ENCODE measurements at places on chromosomes 2 and 18.
A peak's percentile ranks its signal among the peaks of the same experiment; 100 is the strongest.

GRCh38 chr2:7467782-7468447, 550.7 kb downstream of the RNF144A start:
- DNase-seq: no peak

DNA sequence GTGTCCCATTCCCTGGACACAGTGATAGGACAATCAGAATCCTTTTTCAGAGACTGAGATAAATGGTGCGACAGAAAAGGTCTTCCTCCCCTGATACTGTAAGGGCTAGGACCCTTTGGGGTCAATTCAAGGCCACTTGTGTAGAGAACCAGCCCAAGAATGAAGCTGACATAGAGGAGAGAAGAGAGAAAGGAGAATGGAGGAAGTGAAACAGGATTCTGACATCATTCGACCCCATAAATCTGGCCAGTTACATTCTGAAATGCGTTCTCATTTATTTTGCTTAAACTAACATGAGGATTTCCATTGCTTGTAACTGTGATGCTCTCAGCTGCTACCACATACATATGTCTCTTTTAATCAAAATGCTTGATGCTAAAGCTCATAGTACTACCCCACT, 148.1 kb downstream of the TMEM163 start:
- no peak for DNase-seq

GRCh38 chr2:9169349-9170107, 37.1 kb upstream of the ASAP2 start:
- DNase-seq: no peak

DNA sequence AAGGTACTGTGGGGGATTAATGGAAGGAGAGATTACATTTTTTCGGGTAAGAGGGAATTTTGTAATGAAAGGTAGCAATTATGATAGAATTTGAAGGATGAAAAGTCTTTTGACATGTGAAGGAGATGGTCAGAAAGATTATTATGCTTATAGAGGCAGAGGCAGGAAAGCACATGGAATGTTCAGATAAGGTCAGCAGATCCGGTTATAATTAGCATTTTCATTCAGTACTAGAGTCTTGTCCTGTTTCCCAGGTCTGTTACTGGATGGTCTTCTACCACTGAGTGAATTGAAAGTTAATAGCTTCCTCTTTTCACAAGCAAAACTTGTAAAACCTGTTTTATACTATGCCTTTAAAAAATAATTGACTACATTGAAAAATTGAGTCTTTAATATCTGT, 116.9 kb downstream of the PHLPP1 start:
- peak; percentile 30 for DNase-seq

- no peak for DNase-seq
Measured at GRCh38 chr2:103739186-103739585, 977.4 kb downstream of the TMEM182 start.

DNA sequence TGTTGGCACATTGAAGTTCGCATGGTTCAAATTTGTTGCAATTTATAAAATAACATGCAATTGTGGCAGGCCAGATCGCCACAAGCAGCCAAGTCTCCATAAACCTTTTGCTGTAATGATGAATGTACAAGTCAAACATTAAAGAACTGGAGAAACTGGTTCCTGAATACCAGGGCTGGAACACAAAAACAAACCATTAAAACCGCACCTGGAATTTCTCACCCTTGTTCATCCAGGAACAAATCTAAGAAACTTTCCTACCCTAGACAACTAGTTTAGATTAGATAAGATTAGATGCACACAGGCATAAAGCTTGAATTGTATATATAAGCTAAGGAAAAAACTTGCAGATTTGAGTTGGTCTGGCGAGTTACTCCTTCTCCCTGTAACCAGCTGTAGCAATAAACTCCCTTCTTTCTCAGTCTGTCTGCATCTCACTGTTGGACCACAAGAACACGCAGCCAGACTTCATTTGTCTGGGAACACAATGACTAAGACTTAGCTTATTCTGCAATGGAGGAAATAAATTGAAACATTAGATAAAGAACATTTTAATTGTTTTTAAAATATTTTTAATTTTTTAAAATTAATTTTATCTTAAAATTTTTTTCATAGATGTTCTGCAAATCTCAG, 1835.5 kb upstream of the LRRTM1 start:
- no peak for DNase-seq

DNA sequence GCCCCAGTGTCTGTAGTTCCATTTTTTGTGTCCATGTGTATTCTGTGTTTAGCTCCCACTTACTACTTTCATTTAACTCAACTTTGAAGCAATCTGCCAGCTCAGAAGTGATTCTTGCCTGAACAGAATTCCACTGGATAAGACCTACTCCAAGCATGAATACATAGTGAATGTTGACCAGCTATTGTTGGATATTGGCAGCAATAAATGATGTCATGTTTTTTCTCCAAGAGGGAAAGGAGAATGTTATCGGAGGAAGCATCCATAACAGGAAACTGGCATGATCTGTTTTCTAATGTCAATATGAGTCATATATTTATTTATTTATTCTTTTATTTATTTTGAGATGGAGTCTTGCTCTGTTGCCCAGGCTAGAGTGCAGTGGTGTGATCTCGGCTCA, 36.8 kb upstream of the TRAPPC8 start:
- no peak for DNase-seq

- DNase-seq: no peak
Measured at GRCh38 chr18:65146482-65147021, 604.3 kb upstream of the CDH7 start.

- peak; percentile 71 for DNase-seq
Measured at GRCh38 chr2:70901227-70902066, 34.3 kb upstream of the ATP6V1B1 start.

DNA sequence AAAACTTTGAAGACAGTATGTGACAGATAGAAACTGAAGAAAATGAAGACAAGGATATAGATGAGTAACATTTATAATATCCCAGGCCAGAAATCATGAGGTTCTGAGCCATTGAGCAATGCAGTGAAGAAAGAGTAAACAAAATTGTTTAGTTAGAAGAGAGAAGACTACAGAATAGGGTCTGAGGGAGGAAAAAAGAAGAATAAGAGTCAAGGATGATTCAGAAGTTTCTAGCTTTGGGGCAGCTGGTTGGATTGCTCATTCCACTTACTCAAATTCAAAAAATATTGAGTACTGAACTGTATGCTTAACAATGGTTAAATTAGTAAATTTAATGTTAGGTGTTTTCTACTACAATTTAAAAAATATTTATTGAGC, 155.0 kb upstream of the OTX1 start:
- no peak for DNase-seq

DNA sequence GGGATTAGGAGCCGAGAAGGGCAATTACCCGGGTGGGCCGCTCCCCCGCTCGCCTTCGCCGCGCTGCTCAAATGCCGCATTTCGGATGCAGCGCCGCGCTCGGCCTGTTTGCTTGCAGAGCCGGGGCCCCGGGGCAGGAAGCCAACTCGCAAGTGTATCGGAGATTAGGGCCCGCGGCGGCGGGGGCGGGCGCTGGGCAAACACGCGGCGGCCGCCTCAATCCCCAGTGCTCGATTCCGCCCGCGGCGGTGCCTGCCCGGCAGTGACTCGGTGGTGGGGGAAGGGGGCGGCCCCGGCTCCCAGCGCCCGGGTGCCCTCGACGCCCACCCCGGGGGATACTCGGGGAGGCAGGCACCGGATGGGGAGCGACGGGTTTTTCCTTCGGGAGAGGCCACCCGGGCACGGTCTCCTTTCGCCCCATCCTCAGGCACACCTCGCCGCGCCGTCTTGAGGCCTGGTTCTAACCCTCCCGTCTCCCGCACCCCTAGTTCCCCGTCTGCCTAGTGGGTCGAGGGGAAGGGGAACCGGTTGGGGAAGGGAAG, 26.6 kb upstream of the NOTO start:
- peak; percentile 79 for DNase-seq

DNA sequence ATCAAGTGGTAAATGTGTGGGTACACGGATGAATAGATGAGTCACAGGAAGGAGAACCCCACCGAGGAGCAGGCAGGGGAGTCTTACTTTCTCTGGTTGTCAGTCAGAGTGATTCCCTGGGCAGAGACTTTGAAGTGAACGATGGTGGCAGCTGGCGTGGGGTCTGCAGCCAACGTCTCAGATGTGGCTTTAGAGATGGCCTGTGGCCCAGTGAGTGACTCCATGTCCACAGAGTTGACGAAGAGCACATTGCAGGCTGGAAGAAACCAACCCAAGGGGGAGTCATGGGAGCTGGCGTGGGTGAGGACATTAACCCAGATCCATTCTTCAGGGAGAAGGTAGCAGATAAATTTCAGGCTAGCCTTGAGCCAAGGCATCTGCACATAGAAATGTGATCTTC, 193.1 kb downstream of the TNS1 start:
- DNase-seq: no peak

GRCh38 chr2:44245083-44245861, 30.0 kb upstream of the SLC3A1 start:
- DNase-seq: no peak

GRCh38 chr2:44112096-44112495, 56.6 kb upstream of the PPM1B start:
- no peak for DNase-seq

- DNase-seq: no peak
Measured at GRCh38 chr18:36454848-36455458, 157.4 kb downstream of the FHOD3 start.

- DNase-seq: no peak
Measured at GRCh38 chr2:18284331-18284730, 276.1 kb downstream of the RDH14 start.

GRCh38 chr2:8154936-8155335, 526.9 kb upstream of the ID2 start:
- DNase-seq: no peak

- no peak for DNase-seq
Measured at GRCh38 chr2:230023313-230023712, 45.4 kb downstream of the SLC16A14 start.

DNA sequence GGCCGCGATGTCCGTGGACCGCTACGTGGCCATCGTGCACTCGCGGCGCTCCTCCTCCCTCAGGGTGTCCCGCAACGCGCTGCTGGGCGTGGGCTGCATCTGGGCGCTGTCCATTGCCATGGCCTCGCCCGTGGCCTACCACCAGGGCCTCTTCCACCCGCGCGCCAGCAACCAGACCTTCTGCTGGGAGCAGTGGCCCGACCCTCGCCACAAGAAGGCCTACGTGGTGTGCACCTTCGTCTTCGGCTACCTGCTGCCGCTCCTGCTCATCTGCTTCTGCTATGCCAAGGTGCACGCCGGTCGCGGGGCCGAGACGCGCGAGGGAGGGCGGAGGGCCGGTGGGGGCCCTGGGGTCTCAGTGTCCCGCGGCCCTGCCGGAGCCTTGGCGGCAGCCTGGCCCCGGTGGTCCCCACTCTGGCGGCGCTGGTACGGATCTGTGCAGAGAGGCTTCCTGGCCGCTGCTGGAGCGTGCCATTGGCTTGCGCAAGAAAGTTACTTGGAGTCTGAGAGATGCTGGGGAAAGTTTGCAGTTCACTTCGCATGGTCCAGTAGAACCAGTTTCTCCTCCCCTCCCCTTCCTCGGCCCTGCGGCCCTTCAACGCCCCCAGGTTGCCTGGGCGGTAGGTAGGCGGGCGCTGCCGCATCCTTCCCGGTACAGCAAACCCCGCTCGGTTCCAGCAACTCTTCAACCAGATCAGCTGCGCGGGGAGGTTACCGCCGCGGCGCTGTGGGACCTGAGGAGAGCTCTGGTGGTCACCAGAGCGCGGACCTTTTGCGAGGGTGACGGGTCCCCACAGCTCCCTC, 1.5 kb downstream of the GALR1 start:
- DNase-seq: peak; percentile 24

GRCh38 chr2:71544919-71545571, 91.7 kb downstream of the DYSF start:
- DNase-seq: no peak

GRCh38 chr2:156443089-156443488, 6.9 kb downstream of the GPD2 start:
- DNase-seq: no peak

GRCh38 chr2:146762786-146763185, 1082.0 kb upstream of the ACVR2A start:
- DNase-seq: no peak

DNA sequence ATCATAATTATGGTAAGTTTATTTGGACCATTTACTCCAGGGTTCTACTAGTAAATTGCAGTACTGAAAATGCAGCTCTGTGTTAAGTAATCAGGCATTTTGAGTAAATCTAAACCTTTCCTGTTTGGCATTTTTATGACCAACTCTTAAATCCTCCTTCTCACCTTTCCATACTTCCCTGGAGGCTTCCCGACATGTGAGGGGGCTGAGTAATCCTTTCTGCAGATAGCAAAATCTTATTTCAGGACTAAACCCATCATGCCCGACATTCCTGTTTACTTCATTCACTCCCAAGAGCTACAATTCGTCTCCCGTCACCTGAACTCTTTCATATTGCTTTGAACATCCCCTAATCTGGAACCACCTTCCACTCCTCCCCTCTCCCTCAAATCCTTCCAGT, 296.6 kb downstream of the IKZF2 start:
- DNase-seq: no peak

DNA sequence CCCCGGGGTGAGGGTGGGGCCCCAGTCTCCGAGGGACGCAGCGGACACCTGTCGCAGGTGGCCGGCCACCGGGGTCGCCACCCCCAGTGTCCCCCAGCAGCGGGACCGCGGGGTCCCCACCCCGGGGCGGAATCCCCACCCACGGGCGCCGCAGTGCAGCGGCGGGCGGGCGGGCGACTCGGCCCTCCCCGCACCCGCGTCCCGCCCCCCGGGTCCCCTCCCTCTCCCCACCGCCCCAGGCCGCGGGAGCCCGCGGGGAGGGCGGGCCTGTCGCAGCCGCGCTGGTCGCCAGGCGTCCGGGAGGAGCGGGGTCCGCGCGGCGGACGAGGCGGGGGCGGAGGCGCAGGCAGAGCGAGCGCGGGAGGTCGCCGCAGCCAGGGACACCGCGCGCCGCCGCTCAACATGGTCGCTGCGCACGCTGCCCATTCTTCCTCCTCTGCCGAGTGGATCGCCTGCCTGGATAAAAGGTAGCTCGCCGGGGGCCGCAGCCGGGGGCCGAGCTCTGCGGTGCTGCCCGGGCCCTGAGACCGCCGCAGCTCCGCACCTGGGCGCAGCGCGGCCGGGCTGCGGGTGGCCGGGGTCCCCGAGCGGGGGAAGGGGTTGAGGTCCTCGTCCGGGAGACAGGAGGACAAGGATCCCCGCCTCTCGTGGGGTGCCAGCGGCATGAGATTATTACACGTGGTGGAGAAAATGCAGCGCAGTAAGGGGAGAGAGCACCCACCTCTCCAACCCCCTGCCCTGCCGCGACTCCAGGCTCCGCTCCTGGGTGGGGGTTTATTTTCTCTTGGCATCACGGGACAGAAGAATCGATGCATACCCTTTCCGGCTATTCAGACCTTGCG, at the start of gene RAPGEF4:
TSS of gene RAPGEF4 (plus strand) at position 264 of the 842 bp plus-strand sequence. CDS start at position 403, 139 bp downstream.
- DNase-seq: peak; percentile 89
